ENCODE measurements at places on chromosomes 7 and 10.

- DNase-seq, result no peak
These were observed 141.9 kb downstream of the TCF7L2 start for GRCh38 chr10:113091920-113092319.

- DNase-seq, result peak; percentile 88
These were observed 48.8 kb upstream of the SAMD8 start for GRCh38 chr10:75062506-75063299.

DNA sequence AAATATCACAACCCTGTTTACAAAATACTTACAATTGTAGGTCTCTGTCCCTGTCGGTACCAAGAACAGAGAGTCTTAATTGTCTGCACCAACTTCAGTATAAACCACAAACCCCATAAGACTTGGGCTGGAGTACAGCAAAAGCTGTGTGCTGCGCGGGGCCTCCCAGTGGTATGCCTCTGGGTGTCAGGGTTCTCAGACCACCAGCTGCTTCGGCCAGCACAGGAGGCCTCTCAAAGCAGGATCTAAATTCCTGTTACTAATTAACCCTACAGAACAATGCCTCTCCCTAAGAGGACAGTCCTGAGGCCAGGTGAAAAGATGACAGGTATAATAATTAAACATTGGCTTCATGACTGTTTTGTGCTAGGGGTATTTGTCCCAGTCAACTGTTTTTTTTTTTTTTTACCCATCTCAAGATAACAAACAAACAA lies 957 bp upstream of the SVIL start:
- DNase-seq, result no peak

DNA sequence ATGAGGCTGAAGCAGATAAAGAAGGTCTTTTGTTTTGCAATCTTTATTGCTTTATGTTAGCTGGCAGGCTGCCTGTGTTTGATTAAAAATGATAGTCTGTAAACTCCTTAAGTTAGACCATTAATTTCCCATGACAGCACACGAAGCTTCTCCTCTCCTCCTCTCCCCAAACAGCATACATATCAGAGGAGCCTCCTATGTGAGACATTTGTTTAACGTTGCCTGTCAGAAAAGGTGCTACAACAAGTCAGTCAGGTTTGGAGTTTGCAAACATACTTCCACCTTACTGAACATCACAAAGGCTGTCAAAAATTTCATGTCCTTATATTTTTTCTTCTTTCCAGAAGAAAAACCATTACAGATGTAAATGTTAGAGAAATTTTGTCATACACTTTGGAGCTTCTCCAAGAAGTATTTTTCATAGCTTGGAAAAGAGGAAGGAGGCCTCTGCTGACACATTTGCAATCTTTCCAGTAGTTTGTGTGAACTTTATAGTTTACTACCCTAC lies 393.1 kb downstream of the EXOC4 start:
- DNase-seq, result peak; percentile 55

GRCh38 chr10:30782537-30783461 lies 153.2 kb upstream of the LYZL2 start:
- peak; percentile 82 for DNase-seq

DNA sequence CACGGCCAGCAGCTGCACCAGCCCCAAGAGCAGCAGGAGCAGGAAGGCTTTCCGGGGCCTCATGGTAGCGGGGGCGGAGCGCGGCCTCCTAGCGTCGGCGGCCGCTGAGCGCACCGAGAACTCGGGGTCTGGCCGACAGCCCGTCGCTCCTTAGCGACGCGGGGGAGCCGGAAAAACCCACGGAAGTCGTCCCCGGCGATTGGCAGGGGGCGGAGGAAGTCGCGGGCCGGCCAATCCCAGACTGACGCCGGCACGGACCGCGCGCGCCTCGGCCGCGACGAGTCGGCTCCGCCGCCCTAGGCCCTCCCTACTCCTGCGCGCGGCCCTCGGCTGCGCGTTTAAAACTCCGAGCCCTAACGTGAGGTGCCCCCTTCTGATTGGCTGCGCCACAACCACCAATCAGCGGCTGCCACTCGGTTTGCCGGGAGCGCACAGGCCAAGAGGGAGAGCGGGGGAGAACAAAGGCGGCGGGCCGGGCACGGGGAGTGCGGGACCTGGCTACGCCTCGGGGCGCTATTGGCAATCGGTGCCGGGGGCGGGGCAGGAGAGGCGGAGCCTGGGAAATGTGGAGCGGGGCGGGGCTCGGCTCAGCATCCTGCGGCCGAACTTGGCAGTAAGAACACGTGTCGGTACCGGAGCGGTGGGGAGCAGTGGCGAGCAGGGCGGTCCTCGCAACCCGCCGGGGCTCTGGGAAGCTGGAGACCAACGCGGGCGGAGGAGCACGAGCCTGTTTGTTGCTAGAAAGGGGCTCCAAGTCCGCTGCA lies at the start of gene PDIA4:
Gene PDIA4 (minus strand): TSS at position 160 of the 764 bp plus-strand sequence. CDS start 97 bp downstream, at position 63.
- DNase-seq, result peak; percentile 100

DNA sequence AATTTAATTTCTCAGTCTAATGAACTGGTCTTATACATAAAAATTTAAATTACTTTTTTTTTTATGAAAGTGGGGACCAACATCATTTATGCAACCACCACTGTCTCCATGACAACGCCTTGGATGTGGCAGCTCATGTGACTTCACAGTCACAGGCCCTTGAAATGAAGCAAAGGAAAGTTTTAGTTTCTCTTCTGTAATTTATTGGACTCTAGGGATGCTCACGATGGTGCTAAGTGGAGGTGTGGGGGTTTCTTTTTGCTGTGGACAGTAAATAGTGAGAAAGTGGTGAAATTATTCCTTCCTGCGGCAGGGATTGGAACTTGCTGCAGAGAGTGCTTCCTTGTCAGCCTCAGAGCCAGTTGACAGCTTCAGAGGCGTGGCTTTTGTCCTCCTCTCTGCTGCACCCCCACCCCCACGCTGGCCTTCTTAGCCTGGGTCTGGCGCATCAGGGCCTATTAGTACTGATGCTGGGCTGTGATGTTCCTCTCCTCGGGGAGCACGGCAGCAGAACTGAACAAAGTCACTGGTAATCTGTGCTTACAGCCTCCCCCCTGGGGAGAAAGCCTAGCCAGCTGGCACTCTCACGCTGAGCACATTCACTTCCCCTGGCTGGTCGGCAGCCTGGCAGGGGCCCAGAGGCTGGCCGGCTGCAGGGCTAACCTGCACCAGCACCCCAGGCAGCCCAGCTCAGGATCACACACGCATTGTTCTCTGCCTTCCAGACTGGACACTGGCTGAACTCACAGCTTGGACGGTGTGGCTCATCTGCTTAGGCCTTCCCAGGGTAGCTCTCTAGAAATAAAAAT lies 517.5 kb upstream of the GALNT17 start:
- DNase-seq, result peak; percentile 43

DNA sequence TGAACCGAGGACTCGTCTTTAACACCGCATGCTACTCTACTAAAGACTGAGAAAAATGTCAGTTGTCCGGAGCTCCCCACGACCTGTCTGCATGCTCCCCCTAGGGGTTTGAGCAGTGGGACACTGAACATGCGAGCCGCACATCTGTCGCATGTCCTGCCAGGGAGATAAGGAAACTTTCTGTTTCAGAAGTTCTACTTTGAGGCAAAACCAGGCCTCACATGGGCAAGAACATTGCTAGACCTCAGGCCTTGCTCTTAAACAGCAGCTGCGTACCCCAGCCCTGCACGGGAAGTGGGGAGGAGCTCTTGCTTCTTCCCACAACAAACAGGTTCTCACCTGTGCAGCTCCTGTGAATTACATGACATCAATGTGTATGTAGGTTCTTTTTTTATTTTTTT lies 30.3 kb upstream of the HERPUD2 start:
- no peak for DNase-seq

DNA sequence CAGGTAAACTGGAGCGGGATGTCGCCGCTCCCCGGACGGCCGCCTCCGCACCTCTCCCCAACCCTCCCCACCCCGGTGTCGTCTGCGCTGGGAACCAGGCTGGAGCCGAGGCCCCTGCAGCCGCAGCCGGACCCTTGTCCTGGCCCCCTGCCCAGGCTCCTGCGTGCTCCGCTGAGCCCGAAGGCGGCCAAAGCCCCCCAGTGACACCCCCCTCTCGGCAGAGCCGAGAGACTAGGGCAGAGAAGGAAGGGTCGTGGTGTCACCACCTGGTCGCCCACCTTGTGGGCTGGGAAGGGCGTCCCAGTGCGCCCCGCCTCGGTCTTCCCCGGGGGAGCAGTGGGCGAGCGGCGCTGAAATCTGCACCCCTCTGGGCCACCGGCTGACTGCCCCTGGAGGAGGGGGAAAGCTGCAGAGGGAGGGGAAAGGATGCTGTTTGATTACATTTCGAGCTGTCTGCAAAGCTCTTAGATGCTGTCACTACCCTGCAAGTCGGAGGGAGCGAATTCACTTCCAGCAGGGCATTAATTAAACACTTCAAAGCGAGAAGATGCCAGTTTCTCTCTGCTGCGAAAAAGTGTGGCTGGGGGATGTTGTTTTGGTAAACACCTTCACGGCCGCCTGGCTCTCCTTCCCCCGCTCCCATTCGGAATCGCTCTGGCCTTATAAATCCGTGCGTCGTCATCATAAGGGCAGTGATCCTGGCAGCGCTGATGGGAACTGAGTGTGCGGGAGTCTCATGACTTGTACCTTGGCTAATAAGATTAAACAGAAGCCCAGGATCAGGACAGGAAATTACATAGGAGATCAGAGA lies 622 bp downstream of the DYNC1I1 start:
- no peak for DNase-seq

DNA sequence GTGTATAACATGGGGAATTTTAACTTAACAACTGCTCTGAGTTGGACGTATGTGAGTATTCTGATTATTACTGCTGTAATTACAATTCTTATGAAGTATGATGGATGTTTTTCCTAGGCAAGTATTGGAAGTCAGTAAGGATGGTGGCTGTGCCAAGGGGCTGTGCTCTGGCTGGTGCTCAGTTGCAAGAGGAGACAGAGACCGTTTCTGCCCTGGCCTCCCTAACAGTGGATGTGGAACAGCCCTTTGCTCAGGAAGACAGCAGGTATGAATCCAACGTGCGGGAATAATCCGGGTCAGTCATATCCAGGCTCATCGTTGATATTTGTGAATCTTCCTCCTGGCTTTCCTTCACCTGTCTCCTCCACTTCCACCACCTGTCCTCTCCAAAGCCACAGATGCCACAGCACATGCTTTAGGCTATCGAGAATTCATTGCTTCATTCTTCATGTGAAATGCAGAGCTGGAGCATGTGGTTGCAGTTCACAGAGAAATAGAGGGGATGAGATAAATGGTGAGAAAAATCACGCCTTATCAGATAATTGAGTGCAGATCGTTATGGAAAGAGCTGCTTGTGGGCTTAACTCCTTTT lies 141.7 kb downstream of the TWIST1 start:
- DNase-seq, result no peak

DNA sequence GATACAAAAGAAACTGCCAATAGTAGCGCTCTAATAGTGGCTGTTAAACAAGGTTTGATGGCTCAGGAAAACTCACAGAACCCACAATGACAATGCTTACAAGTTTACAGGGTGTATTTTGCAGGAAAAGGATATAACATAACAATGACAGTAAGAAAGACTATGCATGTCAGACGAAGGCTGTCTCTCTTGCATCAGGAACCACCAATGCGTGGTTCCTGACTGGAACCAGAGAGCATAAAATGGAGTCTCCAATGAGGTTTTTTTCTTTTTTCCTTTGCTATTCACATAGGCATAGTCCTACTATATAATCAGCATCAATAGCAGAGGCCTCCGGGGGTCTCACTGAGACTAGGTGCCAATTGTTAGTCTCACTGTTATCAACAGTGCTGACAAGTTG lies 120.4 kb upstream of the STEAP1 start:
- DNase-seq, result no peak

- no peak for DNase-seq
These were observed 254.3 kb upstream of the GNAI1 start for GRCh38 chr7:79880312-79880711.

DNA sequence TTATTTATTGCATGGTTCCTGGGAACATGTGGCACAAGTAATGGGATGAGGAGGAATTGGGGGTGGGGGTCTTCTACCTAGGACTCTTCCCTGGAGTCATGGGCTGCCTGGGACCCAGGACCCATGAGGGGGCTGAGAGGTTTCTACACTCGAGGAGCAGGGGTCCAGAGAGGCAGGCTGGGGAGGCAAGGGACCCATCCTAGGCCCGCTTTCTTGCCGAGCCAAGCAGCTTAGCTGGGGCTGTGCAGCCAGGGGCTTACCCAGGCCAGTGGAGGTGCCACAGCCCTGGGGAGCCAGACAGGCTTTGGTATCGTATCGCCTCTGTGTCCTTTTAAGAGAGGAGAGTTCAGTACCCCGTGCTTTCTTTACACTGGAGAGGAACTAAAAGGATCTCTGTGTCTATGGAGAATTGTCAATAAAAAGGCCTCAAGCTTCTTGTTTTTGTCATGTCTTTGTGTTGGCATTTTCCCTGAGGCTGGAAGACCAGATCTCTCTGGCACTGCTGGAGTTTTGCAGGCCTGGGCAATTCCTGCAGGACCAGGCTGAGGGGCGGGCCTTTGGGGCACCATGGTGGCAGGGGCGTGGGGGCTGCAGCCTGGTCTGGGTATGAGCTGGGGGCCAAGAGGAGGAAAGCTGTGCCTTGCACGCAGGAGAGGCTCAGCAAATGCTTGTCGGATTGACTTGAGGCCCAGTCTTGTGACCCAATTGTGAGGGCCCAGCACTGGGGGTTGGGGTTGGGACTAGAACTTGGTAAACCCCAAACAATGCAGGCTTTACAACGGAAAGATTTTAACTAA lies 11.1 kb downstream of the SFRP5 start:
- no peak for DNase-seq

GRCh38 chr10:124210263-124210662 lies 116.9 kb upstream of the CHST15 start:
- no peak for DNase-seq

- DNase-seq, result no peak
These were observed 84.7 kb downstream of the SEM1 start for GRCh38 chr7:96624954-96625353.

DNA sequence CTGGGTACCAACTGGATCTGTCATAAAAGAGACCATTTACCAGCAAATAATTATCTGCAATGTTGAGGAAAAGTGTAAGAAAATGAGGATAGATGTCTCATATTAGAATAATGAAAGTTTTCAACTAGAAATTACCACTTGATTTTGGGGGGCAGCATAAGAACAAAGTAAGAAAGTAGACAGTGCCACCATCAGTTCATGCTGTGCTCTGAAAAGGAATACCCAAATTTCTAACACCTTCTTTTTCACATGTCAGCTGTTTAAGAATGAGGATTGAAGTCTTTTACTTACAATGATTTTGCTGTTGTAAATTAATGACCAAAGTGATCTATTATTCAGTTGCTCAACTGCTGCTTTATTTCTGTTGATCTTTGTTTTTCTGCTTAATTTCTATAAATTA lies 578.3 kb downstream of the ETV1 start:
- no peak for DNase-seq

- DNase-seq, result peak; percentile 8
These were observed 229.7 kb downstream of the TSPAN12 start for GRCh38 chr7:120628251-120628650.

GRCh38 chr7:47885309-47885986 lies 62.8 kb downstream of the PKD1L1 start:
- no peak for DNase-seq

- DNase-seq, result no peak
These were observed 61.1 kb downstream of the SORCS1 start for GRCh38 chr10:107103174-107104025.

Measured in fibroblast of skin of right quadriceps (primary cell).